Mesenchymal stem cell (in vitro differentiated cells and primary cell): ENCODE measurements at places on chromosomes 13 and 19.

GRCh38 chr19:46404055-46404752 lies 9.2 kb downstream of the CCDC8 start:
- DNase-seq: peak; percentile 74
- no peaks in the 10 kb centered on the region for H3K27me3 ChIP-seq
- H3K36me3 ChIP-seq: no peaks in the 10 kb centered on the region
- peaks cover 24% of the 10 kb centered on the region for H3K4me1 ChIP-seq

GRCh38 chr13:34458756-34459715 lies 483.0 kb upstream of the NBEA start:
- no peak overlapping the region for H3K27ac ChIP-seq
- no peak overlapping the region for H3K4me3 ChIP-seq
- H3K36me3 ChIP-seq: no peaks in the 10 kb centered on the region
- H3K27me3 ChIP-seq: no peaks in the 10 kb centered on the region

- H3K27ac ChIP-seq: no peak overlapping the region
- H3K4me3 ChIP-seq: no peak overlapping the region
- no peaks in the 10 kb centered on the region for H3K36me3 ChIP-seq
- no peak for DNase-seq
- H3K27me3 ChIP-seq: no peaks in the 10 kb centered on the region
These were observed 179.2 kb downstream of the TSHZ3 start for GRCh38 chr19:31170046-31170445.

DNA sequence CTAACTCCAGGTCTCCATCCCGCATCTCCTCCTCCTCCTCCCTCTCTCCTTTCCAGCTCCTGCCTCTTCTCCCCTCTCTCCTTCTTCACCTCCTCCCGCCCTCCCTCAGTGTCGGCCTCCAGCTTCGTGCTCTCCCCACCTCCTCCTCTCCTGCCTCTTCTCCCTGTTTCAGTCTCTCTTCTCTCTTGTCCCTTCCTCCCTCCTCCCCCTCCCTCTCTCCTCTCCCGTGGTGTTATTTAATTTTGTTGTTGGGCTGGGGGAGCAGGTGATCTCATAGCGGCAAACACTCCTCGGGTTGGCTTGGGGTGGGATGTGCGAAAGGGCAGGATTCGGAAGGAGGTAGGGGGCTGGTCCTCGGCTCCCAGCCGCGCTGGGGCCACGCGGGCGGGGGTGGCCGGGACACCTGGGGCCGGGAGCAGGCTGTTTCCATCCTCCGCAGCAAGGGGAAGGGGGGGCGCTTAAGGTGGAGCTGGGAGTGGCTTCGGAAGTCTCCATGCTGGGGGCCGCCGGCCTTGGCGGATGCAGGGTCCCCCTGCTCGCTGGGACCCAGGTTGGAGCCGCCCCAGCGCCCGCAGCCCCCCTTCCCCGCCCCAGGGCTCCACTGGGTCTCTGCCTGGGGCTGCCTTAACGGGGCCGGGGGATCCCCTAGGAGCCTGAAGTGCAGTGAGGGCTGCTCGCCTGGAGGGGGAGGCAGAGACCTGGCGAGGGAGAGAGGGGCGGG lies at the start of gene CA11:
TSS of gene CA11 (minus strand) at position 187 of the 721 bp plus-strand sequence. CDS start 555 bp downstream, outside the sequence.
- no peaks in the 10 kb centered on the region for H3K27me3 ChIP-seq
- peak within 1 kb of the TSS; percentile 58 for H3K4me3 ChIP-seq
- H3K36me3 ChIP-seq: no peaks in the 10 kb centered on the region
- H3K27ac ChIP-seq: peak within 1 kb of the TSS; percentile 73

DNA sequence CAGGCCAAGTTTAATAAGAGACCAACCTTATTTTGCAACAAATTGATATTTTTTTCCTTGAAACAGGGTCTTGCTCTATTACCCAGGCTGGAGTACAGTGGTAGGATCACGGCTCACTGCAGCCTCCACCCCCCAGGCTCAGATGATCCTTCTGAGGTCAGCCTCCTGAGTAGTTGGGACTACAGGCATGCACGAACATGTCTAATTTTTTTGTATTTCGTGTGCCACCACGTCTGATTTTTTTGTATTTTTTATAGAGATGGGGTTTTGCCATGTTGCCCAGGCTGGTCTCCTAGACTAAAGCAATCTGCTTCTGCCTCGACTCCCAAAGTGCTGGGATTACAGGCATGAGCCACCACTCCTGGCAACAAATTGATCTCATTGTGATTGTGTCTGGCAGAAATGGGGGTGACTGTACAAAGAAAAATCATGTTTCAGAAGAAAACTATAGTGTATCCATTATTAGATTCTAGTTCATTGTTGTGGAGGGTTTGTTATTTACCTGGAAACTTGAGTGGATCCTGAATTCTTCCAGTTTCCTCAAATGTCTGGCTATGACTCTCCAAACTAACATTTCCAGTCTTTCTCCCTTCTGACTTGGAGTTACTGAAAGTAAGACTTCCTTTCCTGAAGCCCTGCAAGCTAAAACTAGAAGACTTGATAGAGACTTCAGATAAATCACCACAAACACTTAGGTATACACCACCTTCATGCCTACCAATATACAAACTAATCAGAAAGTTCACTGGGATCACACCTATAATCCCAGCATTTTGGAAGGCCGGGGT lies 17.3 kb upstream of the AKT2 start:
- H3K27me3 ChIP-seq: no peaks in the 10 kb centered on the region
- H3K4me1 ChIP-seq: peaks cover 2% of the 10 kb centered on the region
- no peak overlapping the region for H3K4me3 ChIP-seq
- DNase-seq: no peak

GRCh38 chr13:100738176-100738855 lies 63.7 kb upstream of the TMTC4 start:
- no peaks in the 10 kb centered on the region for H3K27me3 ChIP-seq
- no peak for DNase-seq
- H3K27ac ChIP-seq: no peak overlapping the region
- no peaks in the 10 kb centered on the region for H3K36me3 ChIP-seq
- H3K4me1 ChIP-seq: no peaks in the 10 kb centered on the region

DNA sequence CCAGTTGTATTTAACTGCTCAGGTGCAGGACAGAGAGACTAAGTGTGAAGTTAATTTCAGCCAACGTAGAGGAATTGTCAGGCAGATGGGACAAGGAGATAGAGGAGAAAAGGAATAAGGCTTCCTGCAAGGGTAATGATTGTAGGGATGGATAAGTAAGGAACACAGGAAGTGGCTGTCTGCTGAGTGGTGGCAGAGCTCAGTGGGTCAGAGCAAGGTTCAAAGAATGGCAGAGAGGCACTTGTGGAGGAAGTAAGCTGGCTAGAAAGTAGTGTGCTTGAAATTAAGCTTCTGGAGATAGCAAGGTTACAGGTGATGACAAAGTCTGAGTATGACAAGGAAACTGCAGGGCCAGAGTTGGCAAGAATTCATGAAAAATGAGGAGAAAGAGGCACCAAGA lies 47.9 kb downstream of the USPL1 start:
- no peak overlapping the region for H3K27ac ChIP-seq
- no peaks in the 10 kb centered on the region for H3K4me1 ChIP-seq
- no peak for DNase-seq
- no peak overlapping the region for H3K4me3 ChIP-seq

GRCh38 chr13:99481366-99481765 lies 19.9 kb upstream of the TM9SF2 start:
- H3K4me1 ChIP-seq: no peaks in the 10 kb centered on the region
- H3K27me3 ChIP-seq: no peaks in the 10 kb centered on the region
- no peak overlapping the region for H3K4me3 ChIP-seq
- H3K27ac ChIP-seq: no peak overlapping the region

DNA sequence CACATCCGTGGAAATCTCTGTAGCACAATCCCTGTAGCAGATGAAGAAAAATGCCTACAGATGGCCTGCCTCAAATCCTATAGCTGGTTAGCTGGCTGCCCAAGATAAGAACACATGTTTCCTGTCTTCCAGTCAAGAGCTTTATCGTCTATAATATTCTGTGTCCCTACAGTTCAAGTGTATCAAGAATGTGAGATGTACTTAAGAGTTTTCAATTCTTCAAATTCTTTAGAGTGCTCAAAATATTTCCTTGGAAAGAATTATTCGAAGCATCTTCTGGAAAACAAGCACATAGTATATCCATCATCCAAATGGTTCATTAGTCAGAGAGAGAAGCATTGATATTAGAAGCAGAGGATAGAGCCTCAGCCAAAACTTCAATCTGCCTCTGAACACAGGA lies 239.8 kb downstream of the COG6 start:
- H3K27ac ChIP-seq: no peak overlapping the region
- H3K4me3 ChIP-seq: no peak overlapping the region
- H3K36me3 ChIP-seq: no peaks in the 10 kb centered on the region
- H3K27me3 ChIP-seq: no peaks in the 10 kb centered on the region
